ENCODE measurements at places on chromosomes 3 and 15.
A peak's percentile ranks its signal among the peaks of the same experiment; 100 is the strongest.

GRCh38 chr3:144553301-144553700 lies 581.7 kb downstream of the DIPK2A start:
- DNase-seq, result no peak

GRCh38 chr15:81292523-81293001 lies 31.4 kb downstream of the STARD5 start:
- DNase-seq, result no peak

GRCh38 chr3:142705198-142705597 lies 18.6 kb upstream of the TRPC1 start:
- no peak for DNase-seq

DNA sequence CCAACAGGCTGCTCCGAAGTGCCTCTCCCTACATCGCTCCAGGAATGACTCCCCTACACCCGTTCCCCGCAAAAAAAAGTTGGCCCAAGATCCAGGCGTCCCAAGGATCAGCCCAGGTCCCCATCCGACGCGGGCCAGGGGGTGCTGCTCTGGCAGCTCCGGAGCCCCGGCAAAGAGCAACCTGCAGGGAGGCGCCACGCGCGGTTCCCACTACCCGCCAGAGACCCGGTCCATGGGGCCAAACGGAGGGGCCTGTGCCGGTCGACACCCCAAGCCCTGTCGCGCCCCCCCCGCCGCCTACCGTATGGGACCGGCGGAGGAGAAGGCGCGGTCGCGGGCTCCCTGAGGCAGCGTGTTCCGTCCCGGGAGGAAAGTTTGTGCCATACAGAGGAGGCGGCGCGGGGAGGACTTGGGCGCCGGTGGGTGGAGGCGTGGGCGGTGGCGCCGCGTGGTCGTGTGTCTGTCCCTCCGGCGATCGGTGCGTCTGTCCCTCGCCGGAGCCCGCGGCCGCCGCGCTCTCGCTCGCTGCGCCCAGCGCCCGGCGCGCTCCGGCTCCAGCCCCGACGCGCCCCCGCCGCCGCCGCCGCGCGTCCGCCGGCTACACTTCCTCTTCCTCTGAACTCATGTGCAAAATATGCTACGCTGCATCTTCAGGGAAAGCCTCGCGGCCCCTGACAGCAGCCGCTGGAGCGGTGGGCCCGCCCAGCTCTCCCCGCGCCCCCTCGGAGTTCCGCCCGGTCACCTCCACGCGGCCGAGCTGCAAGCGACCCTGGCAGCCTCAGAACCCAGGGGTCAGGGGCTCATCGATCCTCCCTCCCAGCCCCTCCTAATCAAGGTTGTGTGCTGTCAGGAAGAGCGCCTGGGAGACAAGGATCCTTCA lies at the start of gene RFTN1:
Gene RFTN1 (minus strand): TSS at position 559 of the 880 bp plus-strand sequence. CDS start 19,830 bp downstream, outside the sequence.
- DNase-seq, result peak; percentile 36

- no peak for DNase-seq
These were observed 32.2 kb upstream of the FMN1 start for GRCh38 chr15:33226559-33227181.

DNA sequence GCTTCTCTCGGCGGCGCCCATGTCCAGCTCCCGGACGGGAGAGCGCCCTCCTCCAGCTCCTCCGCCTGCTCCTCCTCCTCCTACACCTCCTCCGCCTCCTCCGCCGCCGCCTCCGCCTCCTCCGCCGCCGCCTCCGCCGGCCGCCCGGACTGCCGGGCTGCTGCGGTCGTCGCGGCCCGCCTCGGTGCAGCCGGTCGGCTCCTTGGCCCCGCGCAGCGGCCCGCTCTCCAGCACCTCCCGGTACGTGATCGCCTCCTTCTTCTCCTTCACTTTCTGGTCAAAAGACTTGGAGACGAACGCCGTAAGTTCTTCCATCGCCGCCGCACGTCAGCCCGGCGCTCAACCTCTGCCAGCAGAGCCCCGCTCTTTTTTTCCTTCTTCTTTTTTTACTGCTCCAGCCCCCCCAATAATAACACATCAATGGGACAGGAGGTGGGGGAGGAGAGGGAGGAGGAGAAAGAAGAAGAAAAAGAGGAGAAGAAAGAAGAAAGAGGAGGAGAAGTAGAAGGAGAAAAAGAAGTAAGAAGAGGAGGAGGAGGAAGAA lies 438 bp downstream of the SHOX2 start:
- no peak for DNase-seq

GRCh38 chr3:155853214-155854140 lies 750 bp downstream of the SLC33A1 start:
- no peak for DNase-seq

GRCh38 chr3:123421353-123422174 lies 27.3 kb downstream of the ADCY5 start:
- no peak for DNase-seq

DNA sequence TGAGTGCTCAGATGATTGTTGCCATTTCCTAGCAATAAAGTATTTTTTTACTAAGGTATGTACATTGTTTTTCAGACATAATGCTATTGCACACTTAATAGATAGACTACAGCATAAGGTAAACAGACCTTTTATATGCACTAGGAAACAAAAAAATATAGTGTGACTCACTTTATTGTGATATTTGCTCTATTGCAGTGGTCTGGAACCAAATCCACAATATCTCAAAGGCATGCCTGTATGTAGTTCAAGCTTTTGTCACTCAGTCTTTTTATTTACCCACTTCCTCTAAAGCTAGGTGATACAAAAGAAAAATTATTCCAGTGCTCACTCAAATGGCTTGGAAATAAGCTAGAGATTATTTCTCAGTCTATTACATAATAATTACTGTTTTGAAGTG lies 209.9 kb upstream of the VEPH1 start:
- DNase-seq, result no peak
